ENCODE measurements at places on chromosomes 12 and 14.

DNA sequence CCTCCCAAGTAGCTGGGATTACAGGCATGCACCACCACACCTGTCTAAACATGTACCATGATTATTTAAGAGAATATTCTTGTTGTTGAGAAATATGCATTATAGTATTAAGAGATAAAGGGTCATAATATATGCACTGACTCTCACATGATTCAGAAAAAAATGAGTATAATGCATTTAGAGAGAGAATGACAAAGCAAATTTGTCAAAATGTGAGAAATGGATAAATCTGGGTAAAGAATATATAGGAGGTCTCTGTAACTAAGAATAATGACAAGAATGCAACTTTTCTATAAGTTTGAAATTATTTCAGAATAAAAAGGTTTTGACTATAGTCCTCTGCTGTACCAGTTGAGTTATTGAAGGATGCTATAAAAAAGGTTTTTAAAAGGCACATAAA lies 28.1 kb upstream of the ZNF740 start:
- no peak for DNase-seq

DNA sequence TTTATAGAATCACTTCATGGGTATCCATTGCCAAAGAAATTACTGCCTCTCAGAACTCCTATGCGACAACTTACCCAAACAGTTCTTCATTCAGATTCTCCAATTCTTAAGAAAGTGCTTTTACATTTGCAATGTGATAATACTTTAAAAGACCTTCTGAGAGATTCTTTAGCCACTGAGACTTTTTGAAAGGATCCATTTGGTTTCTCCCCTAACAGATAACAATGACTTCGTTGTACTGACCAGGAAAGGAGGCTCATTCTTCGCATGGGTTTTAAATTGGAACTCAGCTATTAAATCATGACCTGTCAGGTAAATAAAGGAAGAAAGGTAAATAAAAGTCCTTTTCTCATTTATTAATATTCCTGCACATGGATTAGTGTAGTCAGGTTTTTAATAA lies 14.8 kb downstream of the ITPR2 start:
- no peak for DNase-seq

- DNase-seq = no peak
Observed at GRCh38 chr14:39857376-39858055, 425.3 kb upstream of the FBXO33 start.

DNA sequence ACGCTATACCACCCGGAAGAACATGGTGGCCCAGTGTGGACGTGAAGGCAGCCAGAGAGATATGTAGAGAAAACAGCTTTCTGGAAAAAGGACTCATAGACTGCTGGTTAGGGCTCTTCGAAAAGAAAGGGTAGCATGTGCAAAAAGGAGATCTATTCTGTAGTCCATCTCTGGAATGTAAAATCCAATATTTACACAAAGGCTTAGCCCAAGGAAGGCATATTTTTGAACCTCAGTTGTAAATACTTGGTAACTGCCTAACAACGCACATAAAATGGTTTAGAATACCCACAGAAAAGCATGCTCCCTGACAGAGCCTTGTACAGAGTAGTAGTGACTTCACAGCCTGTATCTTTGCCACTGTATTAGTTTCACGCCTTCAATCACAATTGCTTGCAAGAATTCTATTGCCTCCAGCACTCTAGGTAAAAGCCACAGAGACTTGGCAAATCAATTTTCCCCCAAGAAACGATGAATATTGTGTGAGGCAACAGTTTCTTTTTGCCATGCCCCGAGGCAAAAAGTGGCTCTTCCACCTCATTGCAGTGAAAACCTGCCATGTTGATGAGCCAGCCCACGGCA lies 59.2 kb downstream of the TRIM9 start:
- DNase-seq = no peak

DNA sequence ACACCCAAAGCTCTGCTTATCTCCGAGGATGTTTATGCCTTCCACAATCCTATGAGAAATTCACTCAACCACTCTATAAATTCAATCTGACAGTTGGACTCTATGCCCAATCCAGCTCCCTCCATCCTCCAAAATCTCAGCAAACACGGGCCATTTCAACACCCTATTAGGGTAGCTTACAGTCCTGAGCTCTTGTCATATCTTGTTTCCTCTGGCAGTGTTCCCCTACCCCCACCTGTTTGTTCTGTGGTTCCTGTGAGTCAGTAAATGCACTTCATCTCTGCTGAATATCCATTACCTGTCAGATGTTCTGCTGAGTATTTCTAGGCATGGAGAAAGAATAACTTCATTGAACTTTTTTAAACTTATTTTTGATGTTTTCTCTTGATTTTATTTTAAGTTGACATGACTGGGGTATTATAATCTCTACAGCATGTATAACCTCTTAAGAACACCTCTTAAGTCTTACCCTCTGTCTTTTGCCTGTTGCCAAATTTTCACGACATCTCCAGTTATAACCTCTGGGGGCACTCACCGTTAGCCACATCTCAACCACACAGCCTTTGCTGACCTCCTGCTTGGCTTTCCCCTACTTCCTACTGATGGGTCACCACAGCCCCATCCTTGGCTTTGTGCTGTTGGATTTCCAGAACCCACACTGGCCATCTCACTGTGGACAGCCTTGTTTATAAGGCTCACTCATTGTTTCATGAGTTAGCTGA lies 317.0 kb upstream of the TMPO start:
- DNase-seq = no peak

DNA sequence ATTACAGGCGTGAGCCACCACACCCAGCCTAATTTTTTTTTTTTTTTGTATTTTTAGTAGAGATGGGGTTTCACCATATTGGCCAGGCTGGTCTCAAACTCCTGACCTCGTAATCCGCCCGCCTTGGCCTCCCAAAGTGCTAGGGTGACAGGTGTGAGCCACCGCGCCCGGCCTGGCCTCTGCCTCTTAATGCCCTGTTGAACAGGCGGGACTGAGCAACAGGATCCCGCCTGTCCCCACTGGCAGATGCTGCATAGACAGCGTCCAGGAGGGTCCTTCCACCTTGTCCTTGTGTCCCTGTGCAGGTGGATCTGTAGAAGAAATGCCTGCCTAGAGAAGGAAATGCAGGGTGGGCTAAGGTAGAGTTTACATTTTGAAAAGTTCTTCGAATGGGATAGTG lies 5.7 kb downstream of the PGAM5 start:
- DNase-seq = no peak

GRCh38 chr12:70251661-70252060 lies 8.4 kb downstream of the CNOT2 start:
- no peak for DNase-seq

DNA sequence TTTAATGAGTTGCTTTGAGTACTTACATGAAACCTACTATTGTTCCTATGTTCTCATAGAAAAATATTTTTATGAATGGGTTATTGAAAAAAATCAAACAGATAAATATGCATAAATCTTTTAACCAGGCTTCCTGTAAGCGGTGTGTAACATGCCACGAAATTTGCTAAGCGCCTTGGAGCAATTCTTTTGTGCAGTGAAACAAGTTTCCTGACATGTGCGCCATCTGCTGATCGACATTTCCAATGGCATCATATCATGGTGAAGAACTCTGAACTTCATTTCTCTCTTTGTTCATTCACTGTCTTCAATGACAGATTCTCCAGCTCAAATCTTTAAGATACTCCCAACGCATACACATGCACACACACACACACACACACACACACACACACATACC lies 145.6 kb upstream of the NAV3 start:
- peak; percentile 68 for DNase-seq

GRCh38 chr14:58876608-58877007 lies 238.8 kb downstream of the DACT1 start:
- DNase-seq = no peak

GRCh38 chr12:30500532-30500931 lies 195.1 kb downstream of the IPO8 start:
- DNase-seq = no peak

- no peak for DNase-seq
Observed at GRCh38 chr14:61179061-61179690, 102.0 kb downstream of the TMEM30B start.

DNA sequence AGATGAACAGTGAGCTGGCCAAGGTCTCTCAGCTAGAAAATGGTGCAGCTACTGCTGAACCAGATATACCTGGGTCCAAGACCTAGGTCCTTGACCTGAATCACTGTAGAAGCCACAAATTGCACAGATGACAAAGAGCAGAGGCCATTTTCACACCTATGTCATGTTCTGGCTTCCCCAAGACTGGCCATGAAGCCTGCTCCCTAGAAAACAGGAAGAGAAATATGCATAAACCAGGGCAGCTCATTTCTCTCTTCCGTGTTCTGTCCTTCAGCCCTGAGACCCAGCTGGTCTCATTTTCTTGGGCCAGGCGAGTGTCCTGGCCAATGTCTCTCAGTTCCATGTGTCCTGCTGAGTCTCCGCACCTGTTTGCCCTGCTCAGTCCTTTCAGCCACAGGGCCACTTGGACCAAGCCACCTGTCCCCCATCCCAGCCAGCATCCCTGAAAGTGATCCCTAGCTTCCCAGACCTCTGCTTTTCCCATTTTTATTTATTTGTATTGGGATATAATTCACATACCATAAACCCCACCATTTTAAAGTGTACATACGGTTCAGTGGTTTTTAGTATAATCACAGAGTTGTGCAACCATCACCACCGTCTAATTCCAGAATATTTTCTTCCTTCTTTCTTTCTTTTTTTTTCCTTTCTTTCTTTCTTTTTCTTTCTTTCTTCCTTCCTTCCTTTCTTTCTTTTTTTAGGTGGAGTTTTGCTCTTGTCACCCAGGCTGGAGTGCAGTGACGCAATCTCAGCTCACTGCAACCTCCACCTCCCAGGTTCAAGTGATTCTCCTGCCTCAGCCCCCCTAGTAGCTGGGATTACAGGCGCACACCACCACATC lies 27.0 kb downstream of the P2RX7 start:
- no peak for DNase-seq

DNA sequence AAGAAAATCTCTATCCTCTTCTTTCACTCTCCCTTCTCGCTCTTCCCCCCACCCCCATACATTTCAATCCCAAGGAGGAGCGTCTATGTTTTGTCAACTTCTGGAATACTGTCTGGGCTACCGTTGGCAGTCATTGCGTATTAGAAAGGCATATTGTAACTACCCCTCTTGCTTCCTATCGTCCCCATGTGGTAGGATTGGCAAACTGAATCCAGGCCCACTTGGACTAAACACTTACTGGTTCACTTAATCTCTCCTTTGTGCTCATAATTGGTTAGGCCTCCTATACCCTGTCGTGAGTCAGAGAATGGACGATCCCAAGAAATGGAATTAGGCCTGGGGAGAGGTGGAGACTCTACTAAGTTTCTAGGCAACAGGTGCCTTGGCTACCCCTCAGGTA lies 68.8 kb upstream of the SLC8A3 start:
- DNase-seq = no peak

DNA sequence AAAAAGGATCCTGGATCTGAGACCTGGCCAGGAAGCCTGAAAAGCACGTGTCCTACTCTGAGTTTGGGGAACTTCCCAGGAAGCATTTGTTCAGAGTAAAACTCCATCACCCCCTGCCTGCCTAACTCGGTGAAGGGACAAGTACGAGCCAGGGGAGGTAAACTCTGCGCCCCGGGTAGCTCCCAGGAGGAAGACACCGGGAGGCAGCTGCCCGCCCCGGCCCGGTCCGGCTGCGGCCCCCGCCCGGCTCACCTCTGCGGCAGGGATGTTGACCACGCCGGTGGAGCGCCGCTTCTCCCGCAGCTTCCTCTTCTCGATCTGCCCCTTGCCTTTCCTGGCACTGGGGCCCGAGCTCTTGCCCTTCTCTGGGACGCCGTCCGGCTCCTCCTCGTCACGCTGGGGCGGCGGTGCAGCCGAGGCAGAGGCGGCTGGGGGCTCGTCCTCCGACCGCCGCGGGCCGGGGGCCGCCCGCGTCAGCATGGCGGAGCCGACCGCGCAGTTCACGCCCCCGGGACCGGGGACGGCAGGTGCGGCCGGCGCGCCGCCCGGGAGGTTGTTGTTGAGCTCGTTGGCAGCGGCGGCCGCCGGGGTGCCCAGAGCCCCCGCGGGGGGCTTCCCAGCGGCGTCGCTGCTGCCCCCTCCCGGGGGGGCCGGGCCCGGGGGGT lies 1.2 kb downstream of the PAWR start:
- DNase-seq = peak; percentile 27

GRCh38 chr12:50411051-50411660 lies 10.5 kb downstream of the LARP4 start:
- no peak for DNase-seq

GRCh38 chr14:61659582-61659981 lies 35.7 kb upstream of the HIF1A start:
- DNase-seq = no peak

DNA sequence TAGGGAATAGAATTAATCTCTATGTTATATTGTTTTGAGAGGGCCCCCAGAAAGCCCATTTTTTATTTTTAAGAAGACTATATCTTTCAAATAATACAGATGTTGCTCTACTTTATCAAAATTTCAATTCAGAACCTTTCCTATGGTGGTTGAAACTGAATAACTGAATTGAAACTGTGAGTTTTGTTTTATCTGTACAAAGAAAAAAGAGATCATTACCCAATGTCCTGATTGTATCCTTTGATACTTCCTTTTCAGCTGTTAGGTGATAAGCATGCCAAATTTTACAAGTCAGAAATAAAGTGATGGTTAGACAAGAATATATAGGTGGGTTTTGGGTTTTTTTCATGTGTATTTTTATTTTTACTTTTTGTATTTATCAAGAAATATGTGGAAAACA lies 1293.1 kb upstream of the USP15 start:
- DNase-seq = no peak

GRCh38 chr12:75438059-75438754 lies 42.3 kb upstream of the GLIPR1 start:
- DNase-seq = no peak

GRCh38 chr12:52657250-52657902 lies 5.4 kb upstream of the KRT2 start:
- no peak for DNase-seq

- DNase-seq = peak; percentile 53
Observed at GRCh38 chr14:98909251-98909944, 362.6 kb downstream of the BCL11B start.

DNA sequence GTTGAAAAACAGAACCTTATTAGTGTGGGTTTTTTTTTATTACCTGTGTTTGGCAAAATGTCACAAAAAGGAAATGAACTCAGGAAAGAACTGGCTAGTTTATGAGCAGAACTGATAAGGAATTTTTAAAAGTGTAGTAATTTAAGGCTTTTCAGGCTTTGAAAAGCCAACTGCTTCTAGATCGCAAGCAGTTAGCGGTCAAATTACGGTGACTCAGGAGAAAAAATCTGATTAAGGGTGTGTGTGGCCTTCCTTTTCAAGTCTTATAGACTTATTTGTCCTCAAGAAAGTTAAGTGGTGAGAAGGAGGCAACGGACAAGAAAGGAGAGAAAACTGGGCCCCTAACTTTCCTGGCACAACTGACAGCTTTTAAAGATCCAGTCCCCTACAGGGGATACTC lies 33.4 kb downstream of the PDZRN4 start:
- no peak for DNase-seq

- DNase-seq = no peak
Observed at GRCh38 chr12:101330631-101331030, 50.7 kb downstream of the UTP20 start.

- DNase-seq = no peak
Observed at GRCh38 chr14:20328705-20329104, 4.4 kb downstream of the CCNB1IP1 start.

GRCh38 chr12:2009623-2010022 lies 5.4 kb upstream of the DCP1B start:
- DNase-seq = no peak
